ENCODE measurements at places on chromosomes 1 and 21.
A peak's percentile ranks its signal among the peaks of the same experiment; 100 is the strongest.

- no peak for DNase-seq
These were observed 5.8 kb downstream of the NAV1 start for GRCh38 chr1:201544710-201545109.

DNA sequence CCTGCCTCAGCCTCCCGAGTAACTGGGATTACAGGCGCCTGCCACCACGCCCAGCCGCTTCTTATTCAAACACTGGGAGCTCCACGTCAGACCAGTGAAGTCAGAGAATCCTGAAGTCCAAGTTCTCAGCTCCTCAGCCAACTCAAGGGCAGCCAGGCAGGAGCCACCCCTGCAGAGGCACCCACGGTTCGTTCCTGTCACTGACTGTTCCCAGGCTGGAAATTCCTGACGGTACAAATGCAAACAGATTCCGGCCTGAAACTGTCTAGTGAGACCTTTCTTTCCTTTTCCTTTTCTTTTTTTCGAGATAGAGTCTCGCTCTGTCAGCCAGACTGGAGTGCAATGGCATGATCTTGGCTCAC lies 11.7 kb downstream of the SLC35E2B start:
- no peak for DNase-seq

DNA sequence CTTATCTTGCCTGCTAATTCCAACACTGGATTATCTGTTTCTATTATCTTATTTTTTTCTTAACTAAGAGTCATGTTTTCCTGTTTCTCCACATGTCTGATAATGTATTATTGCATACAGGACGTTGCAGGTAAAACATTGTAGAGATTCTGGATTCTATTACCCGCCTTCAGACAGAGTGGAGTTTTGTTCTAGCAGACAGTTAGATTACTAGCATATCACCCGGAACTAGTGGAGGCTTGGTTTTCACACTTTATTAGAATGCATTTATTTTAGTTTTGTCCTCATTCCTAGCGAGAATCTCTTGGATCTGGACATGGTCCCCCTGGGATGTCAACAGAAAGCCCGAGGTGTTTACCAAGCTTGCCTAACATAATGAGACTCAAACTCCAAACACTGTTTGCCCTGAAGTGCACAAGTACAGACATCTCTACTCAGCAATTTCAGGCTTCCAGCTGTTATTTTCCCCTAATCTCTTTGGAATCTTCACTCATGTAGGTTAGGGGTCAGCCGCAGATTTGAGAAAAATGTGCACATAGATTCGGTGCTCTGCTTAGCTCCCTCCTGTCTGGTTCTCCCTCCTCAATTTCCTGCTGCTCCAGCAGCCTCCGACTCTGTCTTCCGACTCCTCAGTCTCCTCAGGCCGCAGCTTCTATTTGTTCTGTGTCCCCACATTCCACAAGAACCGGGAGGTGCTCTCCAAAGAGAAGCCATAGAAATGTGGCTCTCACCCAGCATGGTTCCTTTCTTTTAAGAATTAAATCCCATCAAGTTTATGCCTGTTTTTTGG lies 36.8 kb upstream of the PTPRF start:
- peak; percentile 40 for DNase-seq

- DNase-seq: no peak
These were observed at the start of gene CACYBP for GRCh38 chr1:174999936-175000696. Gene CACYBP, plus strand, starts transcription at chr1:174999947. Its CDS starts 234 bp downstream, at chr1:175000181.

GRCh38 chr1:228194921-228195812 lies 12.7 kb upstream of the OBSCN start:
- DNase-seq: no peak

- DNase-seq: no peak
These were observed 4.7 kb downstream of the MYSM1 start for GRCh38 chr1:58695206-58695605.

GRCh38 chr1:231334079-231334666 lies 3.5 kb downstream of the EXOC8 start:
- DNase-seq: no peak

DNA sequence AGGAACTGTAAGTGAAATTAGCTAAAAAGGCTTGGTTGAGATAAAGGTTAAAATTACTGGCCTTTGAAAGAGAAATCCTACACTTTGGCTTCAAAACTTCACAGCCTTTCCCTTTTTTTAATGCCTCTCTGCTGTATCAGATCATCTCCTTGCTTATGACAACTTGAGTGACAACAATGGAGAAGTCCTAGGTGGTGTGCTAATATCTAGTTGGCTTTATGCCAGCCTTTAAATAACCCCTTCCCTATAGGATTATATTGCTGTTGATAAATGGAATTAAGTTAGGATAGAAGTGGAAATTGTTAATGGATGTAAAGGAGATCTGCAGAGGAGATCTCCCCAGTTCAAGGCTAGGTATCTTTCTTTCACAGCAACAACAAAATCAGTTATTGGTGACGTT lies 130.2 kb upstream of the ATP1B1 start:
- no peak for DNase-seq

DNA sequence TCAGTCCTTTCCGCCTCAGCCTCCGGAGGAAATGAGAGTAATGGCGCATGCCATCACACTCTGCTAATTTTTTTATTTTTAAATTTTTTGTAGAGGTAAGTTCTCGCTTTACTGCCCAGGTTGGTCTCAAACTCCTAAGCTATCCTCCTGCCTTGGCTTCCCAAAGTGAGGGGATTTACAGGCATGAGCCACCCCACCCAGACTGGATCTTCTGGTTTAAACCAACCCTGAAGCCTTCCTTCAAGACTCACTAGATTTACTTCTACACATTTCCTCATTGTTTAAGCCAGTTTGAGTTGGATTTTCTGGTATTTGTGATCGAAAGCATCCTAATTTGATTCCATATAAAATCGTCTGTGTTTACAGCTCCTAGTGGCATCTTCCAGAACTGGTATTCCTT lies 23.1 kb upstream of the SCAF4 start:
- no peak for DNase-seq

- no peak for DNase-seq
These were observed 20.4 kb downstream of the KCNH1 start for GRCh38 chr1:211113566-211113965.

DNA sequence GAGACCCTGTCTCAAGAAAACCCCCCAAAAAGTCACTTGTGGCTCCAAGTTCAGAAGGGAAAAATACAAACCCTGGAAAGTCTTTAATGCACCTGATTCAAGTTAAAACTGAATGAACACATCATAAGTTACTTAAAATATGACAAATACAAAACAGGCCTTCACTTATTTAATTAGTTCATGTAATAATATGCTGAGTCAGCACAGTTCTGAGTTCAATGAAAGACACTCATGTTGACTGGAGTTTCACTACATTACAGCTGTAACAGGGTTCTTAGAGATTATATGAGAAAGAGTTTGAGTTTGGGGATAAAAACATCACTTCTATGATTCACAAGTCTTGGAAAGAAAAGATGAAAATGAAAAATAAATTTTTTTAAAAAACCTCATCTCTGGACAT lies 51.0 kb downstream of the DEGS1 start:
- no peak for DNase-seq

GRCh38 chr21:43699933-43700599 lies 18.9 kb upstream of the PDXK start:
- DNase-seq: no peak

- no peak for DNase-seq
These were observed 66.6 kb downstream of the LRRC8C start for GRCh38 chr1:89699451-89699986.

DNA sequence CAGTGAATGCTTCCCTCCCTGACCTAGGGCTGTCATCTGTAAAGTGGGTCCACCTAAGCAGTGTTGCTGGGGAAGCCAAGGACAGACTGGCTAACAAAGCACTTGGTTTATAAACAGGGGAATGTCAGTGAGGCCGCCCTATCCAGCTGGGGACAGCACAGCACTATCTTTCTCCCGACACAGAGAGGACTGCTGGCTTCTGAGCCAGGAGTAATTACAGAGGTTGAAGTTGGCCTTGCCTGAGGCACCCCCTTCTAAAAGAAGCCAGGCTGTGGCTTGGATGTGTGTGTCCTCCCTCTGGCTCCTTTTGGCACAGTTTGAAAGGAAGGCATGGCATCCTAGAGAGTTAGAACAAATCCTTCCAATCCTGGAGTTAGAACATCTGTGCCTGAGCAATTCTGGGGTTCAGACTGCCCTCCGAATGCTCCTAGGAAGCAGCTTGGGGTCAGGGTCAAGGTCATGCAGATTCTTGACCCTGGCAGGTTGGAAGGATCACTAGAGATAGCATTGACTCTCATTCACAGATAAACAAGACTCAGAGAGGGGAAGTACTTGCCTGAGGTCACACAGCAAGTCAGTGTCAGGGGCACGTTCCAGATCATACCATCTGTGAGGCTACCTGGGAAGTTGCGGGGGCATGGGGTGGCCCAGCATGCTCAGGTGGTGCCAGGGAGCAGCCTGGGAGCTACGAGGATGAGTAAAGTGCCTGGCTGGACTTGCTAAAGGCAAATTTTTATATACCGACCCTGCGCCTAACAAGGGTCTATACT lies 1.3 kb upstream of the LDLRAP1 start:
- DNase-seq: no peak

DNA sequence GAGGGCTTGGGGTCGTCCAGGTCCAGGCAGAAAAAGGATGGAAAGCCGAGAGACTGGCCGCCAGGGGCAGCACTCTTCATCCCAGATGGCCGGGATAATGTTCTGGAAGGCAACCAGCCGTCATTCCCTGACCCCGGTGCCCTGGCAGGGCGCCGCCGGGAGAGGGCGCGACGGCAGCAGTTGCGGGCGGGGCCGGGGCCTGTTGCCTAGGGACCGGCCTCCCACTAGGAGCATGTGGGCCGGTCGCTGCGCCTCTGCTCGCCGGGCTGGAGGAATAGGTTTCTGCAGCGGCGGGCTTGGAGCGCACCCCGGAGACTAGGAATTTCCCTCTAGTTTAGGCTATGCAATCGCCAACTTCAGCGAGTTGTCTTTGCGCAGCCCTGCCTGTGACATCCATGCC lies 11.0 kb downstream of the DMRTB1 start:
- DNase-seq: peak; percentile 87

DNA sequence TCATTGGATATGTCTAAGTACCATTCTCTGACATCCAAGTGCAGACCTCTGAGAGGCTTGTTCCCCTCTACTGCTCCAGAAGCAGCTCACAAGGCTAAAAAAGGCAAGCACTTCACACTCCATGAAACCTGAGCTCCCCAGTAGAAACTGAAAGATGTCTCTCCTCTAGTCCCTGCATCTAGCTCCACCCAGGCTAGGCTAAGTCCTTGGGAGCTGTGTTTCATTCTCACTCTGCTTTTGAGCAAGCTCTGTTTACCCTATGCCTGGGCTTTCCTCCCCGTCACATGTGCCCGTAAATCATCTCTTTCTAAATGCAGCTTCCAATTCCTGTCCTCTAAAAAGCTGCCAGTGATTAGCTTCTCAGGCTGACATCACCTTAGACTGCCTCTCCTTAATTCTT lies 39.0 kb downstream of the LRRC71 start:
- no peak for DNase-seq
